HCT116 (cell line): ENCODE measurements at places on chromosomes 12 and 14. TPM values are rescaled to one million over a fixed set of nuclear protein-coding genes. Genes with fewer than 3 reads are reported as not detected.

GRCh38 chr12:40999210-40999609 lies 188.9 kb upstream of the PDZRN4 start:
- no peak for DNase-seq

GRCh38 chr14:71625175-71625574 lies 307.1 kb upstream of the RGS6 start:
- no peak for DNase-seq

The TAS2R30 gene
- 1.5 TPM for total RNA-seq

GRCh38 chr14:52703664-52704063 lies 3.3 kb upstream of the PSMC6 start:
- no peak for DNase-seq

The IAPP gene
- total RNA-seq: not detected

The PPFIA2 gene
- total RNA-seq: not detected

- no peak for DNase-seq
Observed at GRCh38 chr12:33192226-33192625, 247.4 kb downstream of the SYT10 start.

GRCh38 chr12:132218527-132218875 lies 74.2 kb downstream of the NOC4L start:
- DNase-seq: no peak

GRCh38 chr14:31544816-31545215 lies 16.4 kb upstream of the NUBPL start:
- no peak for DNase-seq

The GXYLT1 gene
- total RNA-seq: 9.0 TPM

DNA sequence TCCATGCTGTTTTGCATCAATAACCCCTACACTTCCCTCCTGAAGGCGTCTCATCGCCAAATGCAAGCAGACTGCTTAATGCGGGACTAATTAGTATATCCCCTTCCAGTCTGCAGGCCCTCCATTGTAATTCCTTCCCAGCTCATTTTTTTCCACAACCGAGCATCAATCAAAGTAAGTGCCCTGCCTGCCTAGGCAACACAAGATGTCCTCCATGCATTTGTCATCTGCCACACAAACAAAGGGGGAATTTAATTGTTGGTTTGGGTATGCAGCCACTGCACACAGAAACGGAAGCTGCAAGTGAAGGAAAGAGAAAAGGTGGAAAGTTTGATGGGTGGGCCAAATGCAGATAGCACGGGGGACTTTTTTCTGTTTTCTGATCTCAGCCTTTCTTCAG lies 168.0 kb downstream of the EGLN3 start:
- DNase-seq: no peak

- no peak for DNase-seq
Observed at GRCh38 chr12:132207083-132207775, 63.0 kb downstream of the NOC4L start.

GRCh38 chr12:126447346-126447745 lies 1382.1 kb downstream of the AACS start:
- no peak for DNase-seq

The FRS2 gene
- total RNA-seq: 14.7 TPM

GRCh38 chr12:54933376-54933775 lies 51.2 kb downstream of the TESPA1 start:
- DNase-seq: no peak
